ENCODE measurements at places on chromosomes 11 and 22. TPM values are rescaled to one million over a fixed set of nuclear protein-coding genes. Genes with fewer than 3 reads are reported as not detected.

MGAT3 gene
- not detected for total RNA-seq

TP53AIP1 gene
- total RNA-seq, result 0.10 TPM

TRIM34 gene
- 15.3 TPM for total RNA-seq

TEX54 gene
- total RNA-seq, result not detected

GGTLC2 gene
- not detected for total RNA-seq

HDHD5 gene
- total RNA-seq, result 38.6 TPM

LSP1 gene
- not detected for total RNA-seq

NPAS4 gene
- total RNA-seq, result not detected

HTR3A gene
- total RNA-seq, result 0.35 TPM

ANKK1 gene
- not detected for total RNA-seq

MAP6 gene
- total RNA-seq, result 3.2 TPM

IL18 gene
- total RNA-seq, result 1.6 TPM

LIPT2 gene
- 5.0 TPM for total RNA-seq

CCDC15 gene
- 0.17 TPM for total RNA-seq

KCNK4 gene
- not detected for total RNA-seq

VSIG10L2 gene
- total RNA-seq, result not detected

SPDYC gene
- total RNA-seq, result not detected

MFRP gene
- total RNA-seq, result not detected

PGA5 gene
- total RNA-seq, result not detected

TSPAN18 gene
- 2.6 TPM for total RNA-seq

RPUSD4 gene
- 28.9 TPM for total RNA-seq

SYT12 gene
- total RNA-seq, result 10.6 TPM
